Chondrocyte (in vitro differentiated cells): ENCODE measurements at places on chromosomes 1 and 21.

DNA sequence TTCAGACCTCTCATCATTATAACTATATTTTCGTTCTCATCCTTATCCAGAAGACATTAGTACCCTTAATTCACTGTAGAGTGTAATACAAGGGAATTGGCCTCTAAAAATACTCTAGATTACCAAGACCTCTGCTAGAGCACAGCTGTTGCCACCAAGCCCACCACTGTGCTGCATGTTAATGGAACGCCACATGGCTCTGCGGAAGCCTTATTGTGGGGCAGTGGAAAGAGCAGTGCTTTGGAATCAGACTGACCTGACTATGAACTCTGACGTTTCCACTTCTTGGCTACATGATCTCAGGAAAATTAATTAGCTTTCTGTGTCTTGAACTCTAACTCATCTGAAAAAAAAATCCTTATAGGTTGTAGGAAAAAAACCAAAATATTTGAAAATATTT lies 222.1 kb downstream of the LMX1A start:
- H3K4me3 ChIP-seq = no peak overlapping the region
- H3K36me3 ChIP-seq = no peaks in the 10 kb centered on the region
- H3K27me3 ChIP-seq = peaks cover 24% of the 10 kb centered on the region
- no peak overlapping the region for H3K27ac ChIP-seq
- no peaks in the 10 kb centered on the region for H3K4me1 ChIP-seq
- DNase-seq = no peak

GRCh38 chr1:153306303-153307220 lies 6.2 kb downstream of the PGLYRP3 start:
- H3K36me3 ChIP-seq = no peaks in the 10 kb centered on the region
- H3K4me3 ChIP-seq = no peak overlapping the region
- H3K4me1 ChIP-seq = no peaks in the 10 kb centered on the region
- no peak overlapping the region for H3K27ac ChIP-seq
- H3K27me3 ChIP-seq = peaks cover 17% of the 10 kb centered on the region

DNA sequence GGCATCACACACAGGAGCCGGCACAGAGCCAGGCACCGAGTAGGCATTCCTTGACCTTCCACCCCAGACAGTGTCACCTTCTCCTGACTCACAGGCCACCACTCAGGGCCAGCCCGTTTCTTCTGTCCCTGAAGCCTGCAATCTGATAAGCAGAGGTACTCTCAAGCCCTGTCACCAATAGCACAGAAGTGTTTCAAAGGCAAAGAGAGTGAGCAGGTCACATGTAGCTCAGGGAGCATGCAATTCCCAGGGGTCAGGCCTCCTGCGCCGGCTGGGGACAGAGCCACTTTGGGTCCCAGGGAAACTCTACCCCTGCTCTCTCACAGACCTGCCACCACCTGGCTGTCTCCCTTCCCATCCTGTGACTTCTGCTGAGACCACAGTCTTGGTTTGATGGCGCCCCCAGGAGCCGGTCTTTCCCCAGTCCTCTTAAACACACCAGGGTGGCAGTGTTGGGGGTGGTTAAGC lies 13.2 kb downstream of the CAPN9 start:
- H3K27ac ChIP-seq = no peak overlapping the region
- H3K4me3 ChIP-seq = no peak overlapping the region
- peaks cover 3% of the 10 kb centered on the region for H3K4me1 ChIP-seq
- DNase-seq = no peak
- H3K27me3 ChIP-seq = no peaks in the 10 kb centered on the region

- DNase-seq = no peak
- H3K36me3 ChIP-seq = no peaks in the 10 kb centered on the region
- H3K4me1 ChIP-seq = peaks cover 20% of the 10 kb centered on the region
- H3K27ac ChIP-seq = peak overlapping the region; percentile 41
- peaks cover 12% of the 10 kb centered on the region for H3K27me3 ChIP-seq
- no peak overlapping the region for H3K4me3 ChIP-seq
Measured at GRCh38 chr1:10724948-10725847, 71.2 kb downstream of the CASZ1 start.

DNA sequence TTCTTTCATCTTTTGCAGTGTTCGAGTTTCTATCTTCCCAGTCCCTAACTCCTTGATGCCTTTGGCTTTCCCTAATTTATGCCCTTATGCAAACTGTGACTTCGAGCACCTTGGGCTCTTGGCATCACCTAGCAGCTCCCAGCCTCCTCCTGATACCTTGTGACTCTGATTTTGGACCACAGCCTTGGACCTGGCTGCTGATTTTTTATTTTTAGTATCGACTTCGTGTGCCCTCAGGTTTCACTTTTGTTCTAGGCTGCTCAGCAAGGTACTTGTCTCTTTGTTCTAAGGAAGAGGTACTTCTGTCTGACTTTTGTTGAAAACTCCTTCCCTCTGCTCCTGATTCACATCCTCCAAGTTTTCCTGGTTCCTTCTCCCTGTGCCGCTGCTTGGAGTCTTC lies 69.6 kb upstream of the KCNK1 start:
- peaks cover 2% of the 10 kb centered on the region for H3K27me3 ChIP-seq
- H3K4me3 ChIP-seq = no peak overlapping the region
- no peak overlapping the region for H3K27ac ChIP-seq
- no peaks in the 10 kb centered on the region for H3K36me3 ChIP-seq
- no peak for DNase-seq

- no peak overlapping the region for H3K4me3 ChIP-seq
- no peaks in the 10 kb centered on the region for H3K36me3 ChIP-seq
- H3K27me3 ChIP-seq = no peaks in the 10 kb centered on the region
- no peaks in the 10 kb centered on the region for H3K4me1 ChIP-seq
- no peak overlapping the region for H3K27ac ChIP-seq
- no peak for DNase-seq
Measured at GRCh38 chr1:33893147-33893830, 29.4 kb downstream of the HMGB4 start.

DNA sequence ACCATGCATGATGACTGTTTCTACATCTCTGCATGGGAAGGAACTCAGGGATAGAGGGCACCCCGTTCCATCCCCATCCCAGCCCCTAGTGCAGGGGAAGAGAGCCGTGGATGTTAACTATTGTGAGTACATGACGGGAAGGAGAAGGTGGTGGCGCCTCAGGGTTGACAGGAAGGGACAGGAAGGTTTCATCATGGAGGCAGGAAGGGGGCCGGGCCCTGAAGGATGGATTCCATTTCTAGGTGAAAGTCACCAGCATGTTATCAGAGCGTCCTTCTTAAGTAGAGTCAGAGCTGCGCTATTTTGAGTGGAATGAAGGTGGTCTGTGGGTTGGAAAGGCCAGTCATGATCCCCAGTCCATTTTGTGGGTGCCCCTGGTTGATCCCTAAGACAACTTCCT lies 25.1 kb upstream of the ZNF648 start:
- DNase-seq = no peak
- no peak overlapping the region for H3K4me3 ChIP-seq
- peaks cover 2% of the 10 kb centered on the region for H3K27me3 ChIP-seq
- peaks cover 7% of the 10 kb centered on the region for H3K4me1 ChIP-seq

DNA sequence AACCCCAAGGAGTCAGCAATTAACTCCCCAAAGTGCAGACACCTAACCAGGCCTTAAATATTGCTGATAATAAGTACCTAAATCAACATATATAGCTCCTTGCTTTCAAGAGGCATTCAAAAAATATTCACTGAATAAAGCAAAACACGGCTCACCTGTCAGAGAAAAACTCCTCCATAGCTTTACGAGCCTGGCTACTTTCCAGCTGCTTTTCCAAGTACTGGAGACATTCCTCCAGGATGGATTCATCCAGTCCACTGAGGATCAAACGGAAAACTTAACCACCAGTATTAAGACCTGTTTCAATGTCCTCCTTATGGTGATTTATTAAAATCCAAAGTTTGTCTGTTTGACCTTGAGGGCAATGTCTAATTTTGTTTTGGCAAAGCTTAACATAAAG lies 44.6 kb downstream of the UBR4 start:
- no peaks in the 10 kb centered on the region for H3K27me3 ChIP-seq
- H3K4me1 ChIP-seq = peaks cover 57% of the 10 kb centered on the region
- H3K27ac ChIP-seq = peak overlapping the region; percentile 77
- peaks cover 63% of the 10 kb centered on the region for H3K36me3 ChIP-seq
- DNase-seq = no peak

DNA sequence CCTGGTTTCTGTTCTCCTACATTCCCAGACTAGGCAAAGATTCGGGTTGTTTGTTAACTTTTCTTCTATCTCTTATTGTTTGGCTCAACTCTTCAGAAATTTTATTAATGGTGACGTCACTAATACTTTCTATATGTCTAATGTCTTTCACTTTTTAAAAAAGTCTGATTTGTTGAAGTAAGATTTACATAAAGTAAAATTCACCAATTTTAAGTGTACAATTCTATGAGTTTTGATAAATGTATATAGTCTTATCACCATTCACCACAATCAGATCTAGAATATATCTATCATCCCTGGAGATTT lies 27.8 kb downstream of the EXTL2 start:
- H3K36me3 ChIP-seq = no peaks in the 10 kb centered on the region
- no peak for DNase-seq
- no peak overlapping the region for H3K4me3 ChIP-seq
- H3K4me1 ChIP-seq = peaks cover 4% of the 10 kb centered on the region
- H3K27ac ChIP-seq = no peak overlapping the region

DNA sequence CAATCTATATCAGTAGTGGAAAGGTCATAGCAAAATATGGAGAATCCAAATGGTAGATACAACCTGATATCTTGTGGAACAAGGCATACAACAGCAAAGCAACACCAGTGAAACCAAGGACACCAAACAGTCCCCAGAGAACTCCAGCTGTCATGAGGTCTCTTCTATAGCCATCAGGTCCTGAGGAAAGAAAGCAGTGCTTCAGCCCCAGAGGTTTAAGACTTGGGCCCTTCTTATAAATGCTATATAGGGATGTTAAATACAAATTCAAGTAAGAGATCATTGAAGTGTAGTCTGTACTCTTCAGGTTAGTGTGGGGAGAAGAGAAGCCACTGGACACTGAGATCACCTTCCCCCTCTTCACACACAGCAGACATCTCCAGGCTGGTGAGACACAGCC lies 10.1 kb downstream of the FCRL2 start:
- peaks cover 1% of the 10 kb centered on the region for H3K27me3 ChIP-seq
- no peak for DNase-seq
- H3K4me1 ChIP-seq = no peaks in the 10 kb centered on the region
- H3K27ac ChIP-seq = no peak overlapping the region
- no peaks in the 10 kb centered on the region for H3K36me3 ChIP-seq
- H3K4me3 ChIP-seq = no peak overlapping the region

- H3K4me1 ChIP-seq = peaks cover 14% of the 10 kb centered on the region
- H3K4me3 ChIP-seq = no peak overlapping the region
- H3K27me3 ChIP-seq = peaks cover 12% of the 10 kb centered on the region
- peak overlapping the region; percentile 81 for H3K27ac ChIP-seq
- H3K36me3 ChIP-seq = peaks cover 2% of the 10 kb centered on the region
Measured at GRCh38 chr1:228938537-228938901, 203.2 kb downstream of the RHOU start.
